Esophagus squamous epithelium (tissue), 5 donors: ENCODE measurements at places on chromosomes 6 and 20.

DNA sequence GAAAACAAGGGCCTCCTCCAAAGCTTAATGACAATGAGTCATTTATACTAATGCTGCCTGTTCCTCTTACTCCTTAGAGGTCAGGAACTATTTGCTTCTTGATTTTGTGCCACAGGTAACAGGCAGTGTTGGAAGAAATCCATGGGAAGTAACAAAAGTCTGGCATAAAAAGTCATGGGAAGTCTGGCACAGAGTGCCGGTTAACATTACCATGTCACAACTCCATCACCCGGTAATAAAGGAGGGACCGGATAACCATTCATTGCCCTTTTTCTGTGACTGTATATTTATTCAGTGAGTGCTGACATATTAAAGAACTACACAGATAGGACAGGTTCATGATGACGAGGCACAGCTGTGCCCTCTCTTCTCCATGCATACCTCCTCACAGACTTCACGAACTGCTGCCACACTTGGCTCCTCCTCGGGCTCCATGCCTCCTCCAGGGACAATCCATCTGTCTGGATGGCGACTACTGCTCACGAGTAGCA, 50.9 kb downstream of the NUDT3 start:
- DNase-seq: no peak

GRCh38 chr6:24720131-24720603, 1.2 kb upstream of the C6orf62 start:
- DNase-seq: no peak

DNA sequence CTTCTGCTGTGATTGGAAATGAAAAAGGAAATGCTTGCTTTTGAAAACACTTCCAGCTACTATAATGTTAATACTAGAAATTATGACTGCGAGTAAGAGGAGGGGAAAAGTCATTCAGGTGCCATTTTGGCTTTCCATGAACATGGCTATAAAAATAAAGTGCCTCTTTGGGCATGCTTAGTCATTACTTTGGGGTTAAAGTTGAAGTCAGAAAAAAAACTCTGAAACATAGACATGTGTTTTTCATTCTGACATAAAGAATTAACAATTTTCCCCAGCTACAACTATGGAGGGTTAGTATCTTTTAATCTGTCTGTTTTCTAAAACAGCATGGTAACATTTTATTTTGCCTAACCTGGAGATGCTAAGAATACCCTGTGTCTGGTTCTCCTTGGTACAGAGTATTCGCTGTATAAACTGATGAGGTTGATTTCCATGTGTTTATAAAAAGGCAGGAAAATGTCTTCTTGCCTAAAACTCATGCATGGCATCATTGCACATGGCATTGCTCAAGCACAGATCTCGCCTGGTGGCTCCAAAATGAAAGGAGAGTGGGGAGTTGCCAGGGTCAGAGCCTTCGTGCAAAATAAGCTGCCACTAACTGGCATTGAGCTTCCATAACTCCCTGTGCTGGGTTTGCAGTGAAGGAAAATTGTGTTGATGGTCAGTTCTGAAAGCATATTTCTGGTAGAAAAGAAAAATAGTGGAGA, 188.9 kb downstream of the KCNQ5 start:
- no peak for DNase-seq

GRCh38 chr6:47084610-47085009, 42.5 kb upstream of the ADGRF1 start:
- DNase-seq: no peak

DNA sequence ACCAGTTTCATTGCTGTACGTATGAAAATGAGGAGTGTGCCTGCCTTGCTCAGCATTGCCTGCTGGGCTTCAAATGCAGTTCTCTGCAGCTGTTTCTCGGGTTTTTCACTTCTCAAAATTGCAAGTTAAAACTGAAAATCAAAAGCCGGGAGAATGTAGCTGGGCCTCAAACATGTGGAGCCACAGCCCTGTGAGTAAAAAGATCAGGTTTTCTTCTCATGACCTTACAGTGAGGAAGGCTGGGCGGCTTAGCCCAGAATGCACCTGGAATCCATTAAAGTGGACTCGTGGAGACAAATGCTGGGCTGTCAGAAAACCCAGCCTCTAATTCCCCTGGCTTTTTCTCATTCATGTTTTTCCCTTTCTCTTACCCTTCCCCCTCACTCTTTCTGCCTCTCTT, 34.4 kb downstream of the DSE start:
- no peak for DNase-seq

GRCh38 chr6:65072500-65072899, 634.5 kb downstream of the EYS start:
- DNase-seq: no peak

DNA sequence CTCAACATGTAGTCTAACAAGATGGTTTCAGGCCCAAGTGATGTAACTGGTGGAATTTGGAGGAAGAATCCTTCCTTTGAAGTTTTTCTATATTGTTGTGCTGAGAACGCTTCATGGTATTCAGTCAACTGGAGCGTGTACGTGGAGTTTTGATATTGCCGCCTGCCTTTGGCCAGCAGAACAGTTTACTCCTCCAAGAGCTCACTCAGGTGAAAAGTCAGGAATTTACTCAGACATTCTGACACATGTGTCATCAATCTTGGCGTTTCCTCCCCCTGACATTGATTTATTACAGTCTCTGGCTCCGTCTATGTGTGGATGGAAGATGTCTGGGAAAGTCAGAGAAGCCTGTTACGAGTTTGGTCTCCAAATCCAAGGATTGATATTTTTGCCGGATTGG, 19.0 kb upstream of the TGM2 start:
- no peak for DNase-seq

- no peak for DNase-seq
Observed at GRCh38 chr6:159715166-159715565, 12.1 kb upstream of the WTAP start.

DNA sequence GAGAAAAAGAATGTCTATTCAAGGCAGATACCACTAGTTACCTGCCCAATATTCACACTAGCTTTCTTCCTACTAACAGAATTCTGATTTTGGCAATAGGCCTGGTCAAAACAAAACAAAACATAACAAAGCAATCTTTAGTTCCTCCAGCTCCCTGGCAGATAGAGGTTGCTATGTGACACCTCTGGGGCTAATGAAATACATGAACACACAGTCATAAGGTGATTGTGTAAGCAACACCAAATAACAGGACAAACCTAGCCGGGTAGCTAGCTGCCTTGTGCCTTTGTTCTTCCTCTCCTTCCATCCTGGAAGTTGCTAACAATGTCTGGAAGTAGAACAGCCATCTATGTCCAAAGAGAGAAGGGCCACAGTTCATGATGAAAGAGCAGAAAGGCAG, 6.0 kb upstream of the HMGN3 start:
- DNase-seq: no peak
